Cortex of kidney (tissue), 1 donor: ENCODE measurements at places on chromosomes 5 and 9.

- DNase-seq, result no peak
These were observed 55.2 kb downstream of the NMUR2 start for GRCh38 chr5:152349683-152350526.

DNA sequence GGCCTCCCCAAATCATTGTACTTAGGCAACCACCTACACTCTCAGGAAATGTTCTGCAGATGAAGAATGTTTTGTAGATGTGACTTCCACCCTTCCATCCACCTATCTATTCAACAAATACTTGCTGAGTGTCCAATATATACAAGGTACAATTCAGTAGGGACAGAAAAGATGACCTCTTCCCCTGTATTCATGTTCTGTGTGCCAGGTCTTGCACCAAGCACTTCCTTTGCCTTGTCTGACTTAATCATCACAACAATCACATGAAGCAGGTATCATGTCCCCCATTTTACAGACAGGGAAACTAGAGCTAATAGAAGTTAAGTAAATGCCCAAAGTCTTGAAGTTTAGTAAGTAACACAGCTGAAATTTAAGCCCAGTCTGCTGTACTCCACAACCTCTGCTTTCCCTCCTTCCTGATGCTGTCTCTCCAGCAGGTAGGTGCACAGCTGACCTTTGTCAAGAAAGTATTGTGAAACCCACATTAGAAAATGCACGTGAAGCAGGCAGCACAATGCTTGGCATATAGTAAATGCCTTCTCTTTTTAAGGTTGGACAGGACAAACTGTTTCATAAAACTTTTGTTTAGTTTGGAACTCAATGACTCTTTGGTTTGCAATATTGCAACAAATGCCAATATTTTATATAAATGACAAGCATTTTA lies 296.5 kb downstream of the DEPDC1B start:
- no peak for DNase-seq

DNA sequence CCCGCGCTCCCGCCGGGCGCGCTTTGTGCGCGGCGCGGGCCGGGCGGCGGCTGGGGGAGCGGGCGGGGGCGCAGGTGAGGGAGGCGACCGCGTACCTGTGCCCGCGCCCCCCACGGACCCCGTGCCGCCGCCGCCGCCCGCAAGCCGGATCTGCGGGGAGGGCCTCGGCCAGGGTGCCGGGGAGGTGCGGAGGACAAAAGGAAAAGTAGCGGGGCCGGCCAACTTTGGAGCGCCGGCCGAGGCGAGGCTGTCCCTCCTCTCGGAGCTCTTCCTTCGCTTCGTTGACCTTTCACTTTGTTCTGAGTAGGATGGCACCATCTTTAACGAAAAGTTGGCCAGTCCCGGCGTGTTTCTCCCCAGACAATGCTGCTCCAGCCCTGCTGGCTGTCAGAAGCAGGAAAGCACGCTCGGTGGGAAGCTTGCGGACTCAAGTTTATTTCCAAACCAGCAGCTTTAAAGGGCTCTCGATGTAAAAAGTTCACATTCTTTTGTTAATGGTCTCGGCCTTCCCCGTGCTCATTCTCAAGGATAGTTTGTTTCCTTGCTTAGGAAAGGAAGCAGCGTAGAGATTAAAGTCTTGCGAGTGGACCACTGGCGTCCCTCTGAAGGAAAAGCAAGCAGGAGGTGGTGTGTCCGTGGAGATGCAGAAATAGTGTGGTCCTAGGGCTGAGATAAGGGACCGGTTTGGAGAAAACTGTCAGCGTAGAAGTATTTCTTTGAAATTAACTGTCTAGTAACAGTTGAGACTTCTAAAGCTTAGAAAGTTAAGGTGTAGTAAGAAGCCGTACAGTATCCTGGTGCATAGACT lies 639 bp downstream of the EHMT1 start:
- no peak for DNase-seq

GRCh38 chr9:68955330-68955729 lies 58.6 kb downstream of the PRKACG start:
- DNase-seq, result no peak

- DNase-seq, result no peak
These were observed 44.4 kb upstream of the ROR2 start for GRCh38 chr9:91994422-91994821.

- no peak for DNase-seq
These were observed 114.0 kb downstream of the KCNIP1 start for GRCh38 chr5:170617533-170618490.

DNA sequence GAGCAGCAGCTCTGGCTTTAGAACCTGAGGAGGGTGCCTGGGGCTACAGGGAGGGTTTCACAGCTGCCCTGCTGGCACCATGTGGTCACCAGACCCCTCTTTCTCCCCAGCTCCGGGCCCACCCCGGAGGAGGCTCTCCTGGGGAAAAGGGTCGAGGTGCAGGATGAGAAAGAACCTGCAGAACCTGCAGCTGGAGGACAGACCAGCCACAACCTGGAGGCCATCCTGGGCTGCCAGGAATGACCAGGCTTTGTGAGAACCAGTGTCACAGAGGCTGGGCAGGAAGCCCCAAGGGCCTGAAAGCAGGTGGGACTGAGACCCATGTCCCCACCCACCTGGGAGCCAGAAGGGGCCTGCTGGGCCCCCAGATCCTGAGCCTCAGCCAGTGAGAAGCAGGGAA lies 23.0 kb downstream of the SEMA4D start:
- DNase-seq, result no peak

GRCh38 chr5:168553377-168554130 lies 24.4 kb downstream of the FBLL1 start:
- DNase-seq, result no peak

- no peak for DNase-seq
These were observed 248.8 kb downstream of the MCTP1 start for GRCh38 chr5:95035891-95036685.

- DNase-seq, result no peak
These were observed 39.3 kb upstream of the ZNF354A start for GRCh38 chr5:178769617-178770260.

DNA sequence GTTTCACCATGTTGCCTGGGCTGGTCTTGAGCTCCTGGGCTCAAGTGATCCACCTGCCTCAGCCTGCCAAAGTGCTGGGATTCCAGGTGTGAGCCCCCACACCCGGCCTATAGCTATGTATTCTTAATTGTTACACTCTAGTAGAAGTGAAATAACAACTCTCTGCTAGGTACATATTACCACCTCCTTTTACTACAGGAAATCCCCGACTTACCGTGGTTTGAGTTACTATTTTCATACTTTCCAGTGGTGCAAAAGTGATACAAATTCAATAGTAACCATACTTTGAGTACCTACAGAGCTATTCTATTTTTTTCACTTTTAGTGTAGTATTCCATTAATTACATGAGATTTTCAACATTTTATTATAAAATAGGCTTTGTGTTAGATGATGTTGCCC lies 719 bp downstream of the ARL14EPL start:
- no peak for DNase-seq

- DNase-seq, result no peak
These were observed 104.0 kb upstream of the ALDH1B1 start for GRCh38 chr9:38288502-38288901.

DNA sequence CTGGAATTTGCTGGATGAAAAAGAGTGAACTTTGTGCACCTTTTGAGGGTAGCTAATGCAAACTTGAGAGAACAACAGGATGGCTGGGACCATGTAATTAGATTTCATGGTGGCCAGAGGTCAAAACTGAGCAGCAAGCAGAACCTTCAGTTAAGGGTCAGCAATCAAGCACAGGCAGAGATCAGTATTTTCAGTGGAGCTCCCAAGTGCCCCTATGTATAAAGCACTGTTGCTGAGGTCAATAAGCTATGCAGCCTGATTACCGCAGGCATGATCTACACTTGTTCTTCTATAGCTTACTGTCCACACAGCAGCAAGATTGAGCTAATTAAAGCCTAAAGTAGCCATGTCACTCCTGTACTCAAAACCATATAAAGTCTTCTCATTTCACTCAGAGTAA lies 62.1 kb upstream of the TMC1 start:
- no peak for DNase-seq

DNA sequence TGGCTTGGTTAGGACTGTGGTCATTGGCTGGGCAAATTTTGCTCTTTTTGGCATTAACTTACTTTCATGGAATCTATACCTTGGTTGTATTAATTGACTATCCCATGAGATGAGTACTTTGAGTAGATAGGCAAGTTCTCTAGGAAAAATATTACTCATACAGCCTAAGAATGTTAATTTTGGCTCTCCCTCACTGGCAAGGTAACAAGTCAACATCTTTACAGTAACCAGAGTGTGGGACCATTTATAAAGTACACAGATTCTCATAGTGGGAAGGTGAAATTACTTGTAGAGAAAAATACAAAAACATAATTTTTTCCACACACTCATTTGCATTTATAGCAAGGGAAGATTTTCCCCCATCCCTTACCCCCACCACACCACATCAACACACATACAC lies 154.6 kb upstream of the ZNF608 start:
- DNase-seq, result no peak
